ENCODE measurements at places on chromosomes 6 and 20.

DNA sequence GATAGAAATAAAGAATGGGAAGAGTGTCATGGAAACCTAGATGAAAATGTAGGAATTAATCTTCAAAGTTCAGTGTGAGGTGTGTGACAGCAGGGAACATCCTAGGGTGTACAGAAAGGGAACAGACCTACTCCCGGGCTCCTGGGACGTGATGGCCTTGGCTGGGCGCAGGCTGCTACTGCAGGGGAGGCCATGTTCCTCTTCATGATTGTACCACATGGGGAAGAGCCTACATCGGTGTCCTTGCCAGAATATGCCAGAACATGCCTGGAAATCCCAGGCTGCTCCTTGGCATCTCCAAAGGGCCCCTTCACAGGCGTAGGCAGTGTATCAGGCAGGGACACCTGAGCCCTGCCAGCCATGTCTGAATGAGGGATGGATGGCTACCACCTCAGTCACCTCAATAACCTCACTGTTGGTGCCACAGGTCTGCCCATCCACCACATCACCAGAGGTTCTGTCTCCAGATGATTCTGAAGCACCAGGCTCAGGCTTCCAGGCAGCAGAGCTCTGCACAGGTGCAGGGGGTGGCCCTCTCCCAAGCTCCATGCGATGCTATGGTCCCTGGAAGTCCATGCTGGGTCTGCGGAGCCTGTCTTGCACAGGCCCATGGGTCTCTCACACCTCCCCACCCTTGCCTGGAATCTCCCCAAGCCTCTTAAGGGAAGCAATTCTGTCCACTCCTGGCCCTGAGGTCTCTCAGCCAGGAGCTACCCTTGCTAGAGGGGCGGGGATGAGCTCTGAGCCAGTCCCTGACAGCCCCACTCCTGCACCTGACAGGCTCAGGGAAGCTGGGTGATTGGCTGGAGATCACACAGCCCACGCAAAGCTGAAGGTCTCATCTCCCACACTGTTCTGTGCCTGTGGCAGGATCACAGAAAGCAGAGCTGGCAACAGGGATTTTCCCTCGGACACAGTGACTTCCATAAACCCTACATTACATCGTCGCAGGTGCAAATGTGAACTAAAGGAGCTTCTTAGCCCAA is 20.2 kb downstream of the RAMACL start:
- no peak for DNase-seq

GRCh38 chr20:23884771-23885162 is 5.2 kb upstream of the CST5 start:
- no peak for DNase-seq

DNA sequence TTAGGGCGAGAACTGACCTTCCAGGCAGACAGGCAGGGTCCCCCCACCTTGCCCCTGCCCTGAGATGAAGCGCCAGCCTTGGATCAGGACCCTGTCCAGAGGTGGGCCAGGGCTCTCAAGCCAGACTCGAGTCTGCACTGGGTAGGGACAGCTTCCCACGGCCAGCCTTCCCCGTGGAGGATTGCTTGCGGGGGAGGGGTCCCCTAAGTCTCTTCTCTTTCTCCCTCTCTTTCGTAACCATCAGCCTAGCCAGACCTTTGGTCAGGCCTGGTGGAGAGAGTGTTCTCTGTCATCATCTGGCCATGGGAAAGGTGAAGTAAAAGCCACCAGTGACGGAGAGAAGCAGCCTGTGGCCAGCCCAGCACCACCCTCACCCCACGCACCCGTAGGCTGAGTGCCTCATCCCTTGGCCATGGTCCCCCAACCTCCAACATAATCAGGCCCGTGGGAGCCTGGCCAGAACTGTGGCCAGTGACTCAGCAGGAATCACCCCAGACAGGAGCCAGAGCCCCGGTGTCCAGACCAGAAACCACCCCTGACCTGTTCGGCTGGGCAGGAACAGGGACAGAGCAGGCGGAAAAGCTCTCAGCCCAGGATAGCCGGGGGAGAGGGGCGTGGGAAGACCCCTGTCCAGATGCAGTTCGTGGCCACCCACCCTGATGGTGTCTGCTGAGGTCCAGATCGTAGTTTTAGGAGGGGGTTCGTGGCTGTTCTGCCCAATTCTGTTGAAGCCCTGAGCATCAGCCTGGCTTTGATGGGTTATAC is 47.1 kb downstream of the SNAI1 start:
- DNase-seq, result no peak

GRCh38 chr20:18580012-18580411 is 7.8 kb upstream of the DTD1 start:
- DNase-seq, result no peak

GRCh38 chr6:148177589-148178233 is 164.9 kb upstream of the SASH1 start:
- peak; percentile 91 for DNase-seq

DNA sequence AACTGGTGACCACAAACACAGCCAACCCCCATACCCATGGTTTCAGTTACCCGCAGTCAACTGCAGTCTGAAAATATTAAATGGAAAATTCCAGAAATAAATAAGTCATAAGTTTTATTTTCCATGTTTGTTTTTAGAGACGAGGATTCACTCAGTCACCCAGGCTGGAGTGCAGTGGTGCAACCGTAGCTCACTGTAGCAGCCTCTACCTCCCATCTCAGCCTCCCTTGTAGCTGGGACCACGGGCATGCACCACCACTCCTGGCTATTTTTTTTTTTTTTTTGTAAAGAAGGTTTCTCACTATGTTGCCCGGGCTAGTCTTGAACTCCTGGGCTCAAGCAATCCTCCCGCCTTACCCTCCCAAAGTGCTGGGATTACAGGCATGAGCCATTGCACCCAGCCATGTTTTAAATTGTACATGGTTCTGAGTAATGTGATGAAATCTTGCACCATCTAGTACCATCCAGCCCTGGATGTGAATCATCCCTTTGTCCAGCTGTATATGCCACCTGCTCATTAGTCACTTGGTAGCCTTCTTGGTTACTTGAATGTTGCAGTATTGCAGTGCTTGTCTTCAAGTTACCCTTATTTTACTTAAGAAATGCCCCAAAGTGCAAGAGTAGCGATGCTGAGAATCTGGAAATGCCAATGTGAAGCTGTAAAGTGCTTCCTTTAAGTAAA is 14.5 kb downstream of the CSNK2A1 start:
- DNase-seq, result no peak

DNA sequence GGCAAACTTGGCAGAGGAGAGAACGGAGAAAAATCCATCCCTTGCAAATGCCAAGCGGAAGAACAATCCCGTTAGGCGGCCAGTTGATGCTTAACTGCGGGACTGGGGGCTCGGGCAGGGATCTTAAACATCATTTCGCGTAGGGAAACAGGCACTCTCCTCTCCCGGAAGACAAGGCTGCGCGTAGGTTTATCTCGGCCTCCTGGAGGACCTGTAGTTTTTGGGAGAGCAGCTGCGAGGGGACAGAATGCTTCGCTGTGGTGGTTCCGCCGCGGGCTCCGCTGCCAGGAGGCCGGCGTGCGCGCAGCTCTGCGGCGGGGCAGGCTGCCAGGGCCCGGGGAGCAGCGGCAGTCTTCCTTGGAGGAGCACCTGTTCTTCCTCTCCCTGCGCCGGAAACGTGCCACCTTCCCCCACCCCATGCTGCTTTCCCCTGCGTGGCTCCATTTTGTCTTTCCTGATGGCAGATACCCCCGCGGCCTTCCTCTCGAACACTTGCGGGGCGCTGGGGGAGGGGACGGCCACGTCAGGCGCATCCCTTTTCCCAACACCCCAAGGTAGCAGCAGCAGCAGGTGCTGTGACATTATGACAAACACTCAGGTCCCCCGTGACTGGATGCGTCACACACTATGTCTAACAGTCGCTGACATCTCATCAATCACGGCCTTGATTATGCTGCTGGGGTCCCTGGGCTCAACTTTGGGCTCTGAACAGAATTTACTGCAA is 230.7 kb upstream of the BTBD3 start:
- no peak for DNase-seq

DNA sequence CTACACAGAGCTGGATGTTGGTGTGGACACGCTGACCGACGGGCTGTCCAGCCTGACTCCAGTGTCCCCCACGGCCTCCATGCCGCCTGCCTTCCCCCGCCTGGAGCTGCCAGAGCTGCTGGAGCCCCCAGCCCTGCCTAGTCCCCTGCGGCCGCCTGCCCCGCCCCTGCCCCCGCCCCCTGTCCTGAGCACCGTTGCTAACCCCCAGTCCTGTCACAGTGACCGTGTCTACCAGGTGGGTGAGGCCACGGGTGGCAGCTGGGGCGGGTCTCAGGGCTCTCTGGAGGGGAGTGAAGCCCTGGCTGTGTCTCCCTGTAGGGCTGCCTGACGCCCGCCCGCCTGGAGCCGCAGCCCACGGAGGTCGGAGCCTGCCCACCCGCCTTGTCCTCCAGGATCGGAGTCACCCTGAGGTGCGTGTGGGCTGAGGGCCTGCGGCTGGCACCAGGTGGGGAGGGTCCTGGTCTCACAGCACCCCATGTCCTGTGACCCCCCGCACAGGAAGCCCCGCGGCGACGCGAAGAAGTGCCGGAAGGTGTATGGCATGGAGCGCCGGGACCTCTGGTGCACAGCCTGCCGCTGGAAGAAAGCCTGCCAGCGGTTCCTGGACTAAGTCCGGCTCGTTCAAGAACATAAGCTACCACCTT is 2.9 kb downstream of the SLC2A4RG start:
- no peak for DNase-seq

GRCh38 chr6:24881376-24881775 is 54.4 kb downstream of the RIPOR2 start:
- DNase-seq, result no peak

DNA sequence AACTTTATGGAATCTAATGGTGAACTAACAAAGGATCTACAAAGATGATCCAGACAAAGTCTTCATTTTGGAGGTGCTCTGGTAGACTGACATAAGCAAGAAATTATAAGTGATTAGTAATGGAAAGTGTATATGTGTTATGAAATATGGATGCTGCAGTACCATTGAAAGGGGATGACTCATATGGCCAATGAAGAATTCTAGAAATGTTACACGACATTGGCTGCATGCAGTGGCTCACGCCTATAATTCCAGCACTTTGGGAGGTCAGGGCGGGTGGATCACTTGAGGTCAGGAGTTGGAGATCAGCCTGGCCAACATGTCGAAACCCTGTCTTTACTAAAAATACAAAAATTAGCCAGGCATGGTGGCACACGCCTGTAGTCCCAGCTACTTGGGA is 23.5 kb downstream of the CFAP206 start:
- no peak for DNase-seq

DNA sequence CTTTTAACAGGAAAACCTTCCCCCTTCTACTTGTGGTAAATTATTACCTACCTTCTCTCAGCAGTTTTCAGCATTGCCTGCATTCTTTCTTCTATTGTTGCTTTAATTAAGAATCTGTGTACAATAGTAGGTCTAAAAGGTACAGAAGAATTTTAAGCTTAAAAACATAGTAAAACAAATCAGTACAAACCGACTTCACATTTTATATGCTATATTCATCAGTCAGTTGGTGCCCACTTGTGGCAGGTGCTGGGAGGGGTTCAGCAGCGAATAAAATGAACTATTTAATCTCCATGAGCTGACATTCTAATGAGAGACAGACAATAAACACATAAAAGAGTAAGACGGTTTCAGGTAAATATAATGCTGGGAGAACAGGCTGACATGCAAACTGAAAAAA is 73.4 kb upstream of the FBXO30 start:
- no peak for DNase-seq

- DNase-seq, result no peak
Observed at GRCh38 chr6:170286934-170287265, 4.0 kb downstream of the DLL1 start.

DNA sequence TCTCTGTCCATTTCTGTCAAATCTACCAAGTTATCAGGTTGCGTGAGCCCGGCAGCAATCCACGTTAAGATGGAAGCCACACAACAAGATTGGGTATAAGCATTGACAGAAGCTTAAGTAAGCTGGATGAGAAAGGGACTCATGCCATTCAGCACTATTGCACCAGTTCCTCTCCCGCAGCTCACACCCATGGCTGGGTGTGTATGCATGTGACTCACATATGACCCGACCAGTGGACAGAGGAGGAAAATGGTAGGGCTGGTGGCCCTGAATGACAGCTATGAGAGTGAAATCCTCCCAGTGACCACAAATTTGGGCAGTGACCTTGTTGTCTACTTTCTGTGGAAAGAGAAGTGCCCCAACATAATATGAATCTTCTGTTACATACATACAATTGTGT is 113.5 kb downstream of the OTOR start:
- no peak for DNase-seq

DNA sequence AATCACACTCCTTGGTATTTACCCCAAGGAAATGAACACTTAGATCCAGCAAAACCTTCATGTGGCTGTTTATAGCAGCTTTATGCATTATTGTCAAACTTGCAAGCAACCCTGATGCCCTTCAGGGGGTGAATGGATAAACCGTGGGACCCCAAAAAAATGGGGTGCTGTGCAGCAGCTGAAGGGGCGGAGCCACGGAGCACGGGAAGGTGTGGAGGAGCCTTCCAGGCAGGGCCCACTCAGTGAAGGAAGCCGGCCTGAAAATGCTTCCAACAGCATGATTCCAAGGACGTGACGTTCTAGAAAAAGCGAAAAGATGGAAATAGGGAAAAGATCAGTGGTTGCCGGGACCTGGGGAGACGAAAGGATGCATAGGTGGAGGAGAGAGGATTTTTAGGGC is 25.6 kb upstream of the FRMD1 start:
- DNase-seq, result no peak

DNA sequence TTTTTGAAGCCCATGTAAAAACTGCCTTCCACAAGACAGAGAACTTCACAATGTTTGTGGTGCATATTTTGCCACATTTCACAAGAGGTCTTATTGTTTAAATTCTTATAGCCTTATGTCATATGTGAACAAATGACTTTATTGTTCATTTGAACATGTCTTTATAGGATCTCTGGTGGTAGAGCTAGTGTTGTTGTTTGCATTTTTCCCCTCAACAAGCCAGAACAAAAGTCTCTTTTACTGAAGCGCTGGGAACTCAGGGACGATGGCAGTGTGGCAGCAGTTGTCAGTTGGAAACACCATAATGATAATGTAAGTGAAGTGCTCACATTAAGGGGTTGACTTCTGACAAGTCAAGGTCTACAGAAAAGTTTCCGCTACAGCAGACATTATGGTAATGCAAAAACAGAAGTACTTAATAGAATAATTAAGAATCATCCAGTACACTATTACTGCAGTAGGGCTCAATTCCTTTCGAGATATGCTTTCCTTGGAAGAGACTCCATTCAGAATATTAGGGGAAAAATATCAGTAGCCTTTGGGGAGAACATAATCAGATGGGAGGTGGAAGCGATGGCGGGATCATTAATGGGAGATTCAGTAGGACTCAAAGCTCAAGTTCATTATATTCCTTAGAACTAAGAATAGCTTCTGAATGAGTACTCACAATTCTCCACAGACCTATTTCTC is 180.0 kb downstream of the GJA10 start:
- no peak for DNase-seq

GRCh38 chr6:155235087-155235486 is 28.7 kb upstream of the CLDN20 start:
- DNase-seq, result peak; percentile 23

- no peak for DNase-seq
Observed at GRCh38 chr6:3022765-3023662, 23.3 kb downstream of the NQO2 start.

All from lower leg skin (tissue), 4 donors.